Myocyte (in vitro differentiated cells): ENCODE measurements at places on chromosomes 4 and X.
A peak's percentile ranks its signal among the peaks of the same experiment; 100 is the strongest.

DNA sequence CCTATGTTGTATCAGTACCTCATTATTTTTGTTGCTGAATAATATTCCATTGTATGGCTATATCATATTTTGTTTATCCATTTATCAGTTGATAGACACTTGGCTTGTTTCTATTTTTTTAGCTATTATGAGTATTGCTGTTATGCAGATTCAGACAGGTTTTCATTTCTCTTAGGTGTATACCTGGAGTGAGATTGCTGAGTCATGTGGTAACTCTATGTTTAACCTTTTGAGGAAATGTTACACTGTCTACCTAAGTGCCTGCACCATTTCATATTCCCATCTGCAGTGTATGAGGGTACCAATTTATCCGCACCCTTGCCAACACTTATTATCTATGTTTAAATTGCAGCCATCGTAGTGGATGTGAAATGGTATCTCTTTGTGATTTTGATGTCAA is 43.0 kb upstream of the SH3RF1 start:
- DNase-seq: no peak

DNA sequence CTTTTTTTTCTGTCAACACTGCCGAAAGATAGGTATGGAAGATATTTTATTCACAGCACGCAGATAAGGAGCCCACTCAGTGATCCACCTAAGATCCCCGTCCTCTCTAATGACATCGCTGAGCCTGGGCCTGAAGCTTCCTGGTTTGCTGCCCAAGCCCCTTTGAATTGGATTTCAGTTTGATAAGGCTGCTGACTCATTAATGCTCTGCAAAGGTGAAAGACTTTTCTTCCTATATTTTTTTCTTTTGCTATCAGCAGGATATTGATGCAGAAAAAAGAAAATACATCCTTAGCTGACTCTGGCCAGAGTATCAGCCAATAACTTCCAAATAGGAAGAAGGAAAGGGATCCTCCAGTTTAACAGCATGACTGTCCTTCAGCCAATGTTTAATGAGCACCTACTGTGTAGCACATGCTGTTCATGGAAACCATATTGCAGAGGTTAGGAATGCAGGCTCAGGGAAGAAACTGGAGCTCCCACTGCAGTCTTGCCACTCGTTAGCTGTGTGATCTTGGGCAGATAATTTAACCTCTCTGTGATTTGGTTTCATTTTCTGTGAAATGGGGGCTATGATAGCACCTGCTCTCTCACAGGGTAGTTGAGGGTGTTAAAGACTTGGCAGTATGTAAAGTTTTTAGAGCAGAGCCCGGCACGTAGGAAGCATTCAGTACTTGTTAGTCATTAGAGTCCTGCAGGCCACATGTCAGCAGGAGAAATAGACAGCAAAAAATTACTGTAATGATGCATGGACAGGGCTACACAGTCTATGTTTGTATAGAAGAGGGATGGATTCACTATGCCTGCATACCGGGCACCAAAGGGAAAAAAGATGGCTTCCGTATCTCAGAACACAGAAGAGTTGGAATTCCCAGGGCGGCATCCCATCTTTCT is 39.3 kb downstream of the EVC start:
- peak; percentile 70 for DNase-seq

GRCh38 chrX:550514-550913 is 80.1 kb upstream of the SHOX start:
- no peak for DNase-seq

- no peak for DNase-seq
These were observed 15.7 kb downstream of the STBD1 start for GRCh38 chr4:76322236-76322635.

GRCh38 chr4:110096405-110096804 is 102.0 kb downstream of the ELOVL6 start:
- DNase-seq: no peak

DNA sequence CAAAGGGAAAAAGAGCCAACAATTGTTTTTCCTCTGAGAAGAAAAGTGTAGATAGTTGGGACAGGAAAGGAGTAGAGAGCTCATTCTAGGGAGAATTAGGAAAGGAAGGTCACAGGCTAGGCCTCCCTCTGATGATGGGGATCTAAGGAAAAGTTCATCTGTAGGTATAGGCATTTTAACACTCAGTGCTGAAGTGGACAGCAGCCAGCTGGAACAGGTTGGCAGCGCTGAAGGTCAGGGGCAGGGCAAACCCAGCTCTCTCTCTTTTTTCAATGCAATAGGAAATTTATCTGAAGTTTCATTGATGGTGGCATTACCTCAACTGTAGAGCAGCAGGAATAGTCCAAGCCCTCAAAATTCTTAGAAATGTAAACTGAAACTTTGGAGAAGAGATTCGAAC is 98.5 kb upstream of the ETNPPL start:
- DNase-seq: no peak

GRCh38 chr4:114924311-114924710 is 189.1 kb downstream of the NDST4 start:
- no peak for DNase-seq

DNA sequence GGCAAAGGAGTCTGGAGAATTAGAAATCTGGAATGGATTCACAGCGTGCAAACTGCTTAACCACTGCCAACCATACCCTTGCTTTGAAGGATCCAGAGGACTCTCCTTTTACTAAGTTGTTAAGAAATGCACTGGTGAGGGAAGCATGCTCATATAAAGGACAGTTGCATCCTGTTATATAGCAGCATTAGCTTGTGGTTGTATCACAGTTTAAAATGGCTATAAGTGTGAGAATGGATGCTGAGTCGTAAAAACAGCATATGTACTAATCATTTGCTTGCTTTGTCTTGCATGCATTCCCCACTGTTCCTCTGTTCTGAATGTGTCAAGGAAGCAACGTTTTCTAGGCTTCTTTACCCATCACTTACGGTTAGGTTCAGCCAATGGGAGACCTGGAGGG is 101.1 kb downstream of the CXCL13 start:
- no peak for DNase-seq

GRCh38 chr4:67130411-67130810 is 414.9 kb downstream of the CENPC start:
- DNase-seq: peak; percentile 71

DNA sequence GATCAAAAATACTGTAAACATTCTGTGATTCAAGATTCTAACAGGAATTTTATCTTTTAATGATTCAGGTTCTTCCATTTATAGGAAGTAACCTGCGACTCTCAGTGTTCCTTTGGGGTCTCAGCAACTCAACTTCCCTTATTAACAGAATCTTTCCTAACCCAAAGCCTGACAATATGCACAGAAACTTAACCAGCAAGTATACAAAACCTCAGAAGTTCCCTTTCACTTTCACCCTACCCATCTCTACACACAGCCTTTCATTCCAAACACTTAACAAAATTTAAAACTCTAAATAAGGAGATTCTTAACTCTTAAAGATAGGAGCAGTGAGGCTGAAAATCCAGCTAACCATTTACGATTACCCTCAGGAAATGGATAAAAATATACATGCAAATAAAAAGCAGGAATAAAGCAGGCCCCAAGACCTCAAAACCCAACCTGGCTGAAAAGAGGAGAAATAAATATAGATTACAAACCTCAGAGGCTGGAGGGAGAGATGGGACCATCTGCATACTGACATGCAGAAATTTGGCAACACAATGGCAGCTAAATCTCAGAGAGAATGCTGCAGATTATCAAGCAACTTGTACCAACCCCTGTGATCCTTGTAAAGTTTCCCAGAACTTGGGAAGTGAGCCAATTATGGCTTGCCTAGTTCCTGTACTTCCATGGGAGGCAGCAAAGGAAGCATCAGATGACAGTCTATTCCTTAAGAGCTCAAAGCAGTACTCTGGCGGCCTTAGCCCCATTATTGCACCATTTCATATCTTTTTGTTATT is 101.0 kb downstream of the ATP11C start:
- DNase-seq: peak; percentile 64

DNA sequence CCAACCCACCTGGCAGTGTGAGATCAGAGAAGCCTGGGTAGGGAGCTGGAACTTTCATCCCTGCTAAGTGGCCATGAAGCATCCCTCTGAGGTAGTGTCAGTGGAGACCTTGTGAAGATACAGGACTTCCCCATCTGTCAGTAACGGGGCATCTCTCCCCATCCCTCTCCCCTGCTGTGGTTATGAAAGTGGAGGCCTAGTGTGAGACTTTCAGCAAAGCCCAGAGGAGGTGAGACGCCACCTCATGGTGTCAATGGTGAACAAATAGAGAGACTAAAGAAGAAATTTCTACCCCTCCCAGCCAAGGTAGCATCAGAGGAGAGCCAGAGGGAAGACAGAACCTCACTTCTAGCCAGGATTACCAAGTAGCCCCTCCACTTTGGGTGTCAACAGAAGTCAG is 150.2 kb downstream of the VEGFC start:
- DNase-seq: no peak

GRCh38 chr4:145843148-145843547 is 95.5 kb downstream of the ZNF827 start:
- DNase-seq: no peak

DNA sequence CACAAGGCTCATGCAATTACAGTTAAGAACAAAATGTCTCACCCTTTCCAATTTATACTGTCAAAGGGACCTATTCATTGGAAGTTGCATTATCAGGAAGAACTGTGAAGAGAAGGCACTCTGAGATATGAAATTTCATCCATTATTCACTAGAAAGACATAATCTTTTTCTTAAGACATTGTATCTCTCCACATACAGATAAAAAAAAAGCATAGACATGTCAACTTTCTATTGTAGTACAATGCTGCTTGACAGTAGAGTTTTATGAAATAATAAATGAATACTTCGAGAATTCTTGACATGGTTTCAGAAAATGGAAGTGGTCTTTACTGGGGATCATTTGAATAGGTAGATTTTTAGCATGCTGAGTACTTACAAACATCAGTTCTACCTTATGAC is 545.0 kb downstream of the TMA16 start:
- DNase-seq: no peak

GRCh38 chr4:92885632-92886031 is 581.9 kb downstream of the GRID2 start:
- DNase-seq: no peak

DNA sequence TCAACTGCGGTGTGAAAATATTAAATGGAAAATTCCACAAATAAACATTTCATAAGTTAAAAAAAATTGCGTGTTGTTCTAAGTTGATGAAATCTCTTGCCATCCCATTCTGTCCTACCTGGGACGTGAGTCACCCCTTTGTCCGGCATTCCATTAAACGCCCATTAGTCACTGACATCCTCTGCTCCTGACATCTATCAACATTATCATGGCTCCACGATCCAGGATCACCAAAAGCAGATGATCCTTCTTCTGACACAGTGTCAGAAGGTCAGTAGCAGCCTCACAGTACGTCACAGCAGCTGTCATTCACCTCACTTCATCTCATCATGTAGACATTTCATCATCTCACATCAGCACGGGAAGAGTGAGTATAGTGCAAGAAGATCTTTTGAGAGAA is 125.7 kb downstream of the ZNF827 start:
- DNase-seq: no peak

GRCh38 chr4:182189103-182189878 is 53.9 kb upstream of the TENM3 start:
- DNase-seq: peak; percentile 91

GRCh38 chrX:4579480-4579879 is 866.0 kb upstream of the PRKX start:
- DNase-seq: no peak

GRCh38 chr4:110041735-110042134 is 129.1 kb downstream of the EGF start:
- DNase-seq: no peak

DNA sequence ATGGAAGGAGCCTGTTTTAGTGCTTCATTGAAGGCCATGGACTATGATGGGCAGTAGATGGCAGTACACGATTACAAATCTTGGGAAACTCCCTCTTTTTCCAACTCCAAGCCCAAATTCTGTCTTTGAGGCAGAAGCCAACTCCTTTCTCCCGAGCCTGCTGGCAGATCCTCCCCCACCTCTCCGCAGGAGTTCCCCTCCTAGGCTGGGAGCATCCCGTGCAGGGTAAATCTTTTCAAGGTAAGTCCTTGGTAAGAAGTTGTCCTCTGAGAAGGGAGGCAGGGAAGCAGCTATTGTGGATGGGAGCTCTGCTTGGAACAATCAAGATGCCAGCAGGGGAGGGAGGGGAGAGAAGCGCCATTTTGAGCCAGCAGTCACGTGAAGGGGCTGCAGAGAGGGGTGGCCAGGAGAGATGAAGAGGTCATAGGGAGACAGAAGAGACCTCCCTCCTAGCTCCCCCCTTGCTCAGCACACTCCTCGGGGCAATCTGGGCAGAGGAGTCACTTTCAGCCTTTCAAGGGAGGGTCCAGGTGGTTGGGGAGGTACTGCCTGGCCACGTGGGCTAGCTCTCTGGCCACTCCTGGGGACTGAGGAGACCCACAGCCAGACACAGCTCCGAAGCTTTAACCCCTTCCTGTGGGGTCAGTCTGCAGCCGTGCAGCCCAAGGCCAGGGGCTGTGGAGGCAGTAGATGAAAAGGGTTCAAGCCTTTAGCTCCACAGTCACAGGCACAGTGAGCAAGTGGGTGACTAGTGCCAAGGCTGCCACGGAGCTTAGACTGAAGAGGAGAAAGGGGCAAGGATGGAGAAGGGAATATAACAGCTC is 9.6 kb downstream of the CC2D2A start:
- peak; percentile 90 for DNase-seq

- no peak for DNase-seq
These were observed 51.9 kb downstream of the CCNI start for GRCh38 chr4:77023920-77024319.

DNA sequence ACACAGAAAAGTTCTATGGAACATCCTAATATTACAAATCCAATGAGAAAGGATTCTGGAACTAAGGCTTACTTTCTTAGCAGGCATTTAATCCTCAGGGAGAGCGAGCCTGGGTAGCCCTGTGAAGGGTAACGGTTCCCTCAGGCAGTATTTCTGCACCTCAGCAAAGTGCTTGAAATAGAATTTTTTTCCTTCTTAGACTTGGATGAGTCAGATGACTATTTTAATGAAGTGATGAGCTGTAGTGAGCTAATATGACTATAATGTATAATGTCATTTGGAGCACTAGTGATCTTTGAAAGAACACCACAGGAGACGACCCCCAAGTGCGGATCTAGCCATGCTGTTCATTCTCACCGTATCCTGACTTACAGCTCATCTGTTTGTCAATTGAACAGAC is 493.0 kb upstream of the FAM241A start:
- peak; percentile 8 for DNase-seq

- DNase-seq: peak; percentile 84
These were observed 90.8 kb downstream of the IRF2 start for GRCh38 chr4:184383497-184384055.

- peak; percentile 56 for DNase-seq
These were observed 26.0 kb downstream of the FAM53A start for GRCh38 chr4:1658146-1658545.

GRCh38 chrX:38717871-38718270 is 83.4 kb upstream of the MID1IP1 start:
- DNase-seq: no peak
